ENCODE measurements at places on chromosomes 3 and 15.

GRCh38 chr3:8607234-8608040 lies 37.2 kb downstream of the SSUH2 start:
- H3K36me3 ChIP-seq, result no peaks in the 10 kb centered on the region
- peaks cover 3% of the 10 kb centered on the region for H3K27me3 ChIP-seq
- H3K27ac ChIP-seq, result no peak overlapping the region
- H3K4me1 ChIP-seq, result no peaks in the 10 kb centered on the region
- no peak for DNase-seq
- no peak overlapping the region for H3K4me3 ChIP-seq

- H3K4me3 ChIP-seq, result no peak overlapping the region
- peak; percentile 9 for DNase-seq
- H3K27ac ChIP-seq, result peak overlapping the region; percentile 54
Measured at GRCh38 chr3:101148001-101148400, 154.8 kb upstream of the ABI3BP start.

DNA sequence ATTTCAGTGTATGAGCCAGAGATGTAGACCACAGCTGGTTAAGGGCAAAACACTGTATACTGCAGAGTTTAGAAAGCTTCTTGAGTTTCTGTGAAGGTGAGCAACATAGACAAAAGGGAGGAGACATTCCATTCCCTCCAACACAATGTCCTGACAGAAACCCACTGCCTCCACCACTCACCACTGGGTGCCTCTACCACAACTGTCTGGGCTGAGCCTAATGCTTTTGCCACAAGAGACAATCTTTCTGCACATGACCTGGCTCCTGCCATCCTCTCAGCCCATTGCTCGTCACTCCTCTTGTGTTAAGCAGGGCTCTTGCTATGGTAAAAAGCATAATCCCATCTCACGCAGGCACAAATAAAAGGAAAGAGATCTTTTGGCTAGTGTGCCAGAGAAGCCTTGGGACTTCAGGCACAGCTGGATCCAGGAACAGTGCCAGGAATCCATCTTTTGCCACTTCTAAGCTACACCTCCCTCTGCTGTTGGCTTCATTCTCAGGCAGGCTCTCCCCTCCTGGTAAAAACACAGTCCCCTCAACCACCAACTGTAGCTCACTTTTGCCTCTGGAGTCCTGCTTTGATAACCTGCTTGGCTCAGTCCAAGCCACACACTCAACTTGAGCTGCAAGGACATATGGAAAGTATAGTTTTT lies 140.6 kb upstream of the PRR20G start:
- H3K27me3 ChIP-seq, result peaks cover 39% of the 10 kb centered on the region
- no peak for DNase-seq
- no peaks in the 10 kb centered on the region for H3K4me1 ChIP-seq
- no peak overlapping the region for H3K4me3 ChIP-seq
- no peak overlapping the region for H3K27ac ChIP-seq

GRCh38 chr3:14647976-14648955 lies 3.3 kb upstream of the CCDC174 start:
- peak overlapping the region; percentile 12 for H3K27ac ChIP-seq
- DNase-seq, result peak; percentile 43
- H3K4me3 ChIP-seq, result no peak overlapping the region
- H3K27me3 ChIP-seq, result peaks cover 9% of the 10 kb centered on the region

GRCh38 chr3:74281705-74282104 lies 332.8 kb downstream of the CNTN3 start:
- no peaks in the 10 kb centered on the region for H3K4me1 ChIP-seq
- no peaks in the 10 kb centered on the region for H3K36me3 ChIP-seq
- no peaks in the 10 kb centered on the region for H3K27me3 ChIP-seq
- no peak overlapping the region for H3K4me3 ChIP-seq
- DNase-seq, result no peak

- no peak for DNase-seq
- H3K4me3 ChIP-seq, result no peak overlapping the region
- H3K36me3 ChIP-seq, result no peaks in the 10 kb centered on the region
- no peak overlapping the region for H3K27ac ChIP-seq
- H3K27me3 ChIP-seq, result peaks cover 70% of the 10 kb centered on the region
Measured at GRCh38 chr15:99445272-99445850, 120.4 kb upstream of the MEF2A start.

DNA sequence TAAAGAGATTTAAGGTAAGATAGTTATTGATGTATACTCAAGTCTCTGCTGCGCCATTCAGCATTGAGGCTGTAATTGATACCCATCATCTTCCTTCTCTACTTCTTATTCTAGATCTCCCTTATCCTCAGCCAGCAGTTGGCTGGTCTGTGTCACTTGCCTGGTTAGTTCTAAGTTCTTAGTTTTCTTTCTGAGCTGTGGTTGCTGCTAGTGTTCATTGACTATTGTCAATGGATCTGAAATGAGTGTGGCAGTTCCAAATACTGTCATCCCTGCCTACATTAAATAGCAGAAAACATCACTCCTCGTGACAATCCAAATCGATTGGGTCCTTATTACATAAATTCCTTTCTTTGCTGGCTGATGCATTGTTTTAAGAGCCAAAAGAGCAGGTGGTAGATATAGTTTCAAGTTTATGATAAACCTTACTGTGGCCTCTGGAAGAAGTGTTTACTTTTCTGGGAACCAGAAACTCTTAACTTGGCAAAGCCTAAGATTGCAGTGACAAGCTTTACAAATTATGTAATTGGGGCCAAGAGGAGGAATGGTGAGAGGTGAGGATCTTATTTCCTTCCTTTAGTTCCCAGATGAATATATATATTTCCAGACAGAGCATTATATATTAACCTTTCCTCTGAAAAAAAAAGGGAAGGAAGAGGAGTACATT lies 168.0 kb downstream of the GMNC start:
- H3K4me1 ChIP-seq, result no peaks in the 10 kb centered on the region
- no peaks in the 10 kb centered on the region for H3K36me3 ChIP-seq
- H3K27me3 ChIP-seq, result no peaks in the 10 kb centered on the region
- no peak overlapping the region for H3K27ac ChIP-seq
- H3K4me3 ChIP-seq, result no peak overlapping the region
- no peak for DNase-seq

- H3K36me3 ChIP-seq, result no peaks in the 10 kb centered on the region
- no peak overlapping the region for H3K4me3 ChIP-seq
- H3K27ac ChIP-seq, result no peak overlapping the region
- no peaks in the 10 kb centered on the region for H3K27me3 ChIP-seq
- no peaks in the 10 kb centered on the region for H3K4me1 ChIP-seq
- no peak for DNase-seq
Measured at GRCh38 chr3:18284716-18285115, 140.4 kb downstream of the SATB1 start.

DNA sequence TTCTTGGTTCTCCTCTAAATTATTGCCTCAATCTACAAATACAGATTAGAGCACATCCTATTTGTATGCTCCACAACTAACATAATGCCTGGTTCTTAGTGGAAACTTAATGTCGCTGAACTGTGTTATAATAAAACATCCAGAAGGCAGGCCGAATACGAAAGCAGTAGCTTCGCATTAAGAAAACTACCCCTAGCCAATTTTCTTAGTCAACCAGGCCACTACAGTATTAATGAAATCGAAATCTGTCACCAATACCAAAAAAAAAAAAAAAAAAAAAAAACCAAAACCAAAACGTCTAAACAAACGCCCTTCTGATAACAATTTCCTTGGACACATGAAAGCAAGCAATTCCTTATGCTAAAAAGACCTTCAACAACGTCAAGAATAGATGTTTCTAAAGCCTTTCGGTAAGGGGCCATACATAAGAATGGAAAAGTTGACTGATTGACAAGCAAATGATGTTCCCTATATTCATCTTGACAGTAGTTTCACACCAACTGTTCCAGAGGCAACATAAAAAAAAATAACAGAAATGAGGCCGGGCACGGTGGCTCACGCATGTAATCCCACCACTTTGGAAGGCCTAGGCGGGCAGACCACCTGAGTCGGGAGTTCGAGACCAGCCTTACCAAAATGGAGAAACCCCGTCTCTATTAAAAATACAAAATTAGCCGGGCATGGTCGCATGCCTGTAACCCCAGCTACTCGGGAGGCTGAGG lies 1.3 kb downstream of the DENND6A start:
- peak overlapping the region; percentile 95 for H3K27ac ChIP-seq
- no peaks in the 10 kb centered on the region for H3K36me3 ChIP-seq
- H3K27me3 ChIP-seq, result no peaks in the 10 kb centered on the region
- peak; percentile 17 for DNase-seq
- peaks cover 4% of the 10 kb centered on the region for H3K4me1 ChIP-seq
- peak overlapping the region; percentile 73 for H3K4me3 ChIP-seq

DNA sequence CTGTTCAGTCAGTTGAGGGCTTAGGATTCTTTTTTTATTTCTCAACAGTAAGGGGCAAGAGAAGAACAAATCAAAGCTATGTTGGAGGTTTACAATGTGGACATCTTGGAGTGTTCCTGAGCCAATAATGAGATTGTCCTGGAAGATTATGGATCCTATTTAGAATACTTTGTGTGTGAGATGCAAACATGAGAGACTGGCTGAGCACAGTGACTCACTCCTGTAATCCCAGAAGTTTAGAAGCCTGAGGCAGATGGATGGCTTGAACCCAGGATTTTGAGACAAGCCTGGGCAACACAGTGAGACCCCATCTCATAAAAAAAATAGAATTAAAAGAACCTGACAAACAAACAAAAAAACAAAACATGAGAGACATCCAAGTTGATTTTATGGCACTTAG lies 351.6 kb downstream of the GAP43 start:
- H3K27me3 ChIP-seq, result no peaks in the 10 kb centered on the region
- no peak overlapping the region for H3K4me3 ChIP-seq
- H3K36me3 ChIP-seq, result no peaks in the 10 kb centered on the region
- peaks cover 6% of the 10 kb centered on the region for H3K4me1 ChIP-seq
- no peak overlapping the region for H3K27ac ChIP-seq

DNA sequence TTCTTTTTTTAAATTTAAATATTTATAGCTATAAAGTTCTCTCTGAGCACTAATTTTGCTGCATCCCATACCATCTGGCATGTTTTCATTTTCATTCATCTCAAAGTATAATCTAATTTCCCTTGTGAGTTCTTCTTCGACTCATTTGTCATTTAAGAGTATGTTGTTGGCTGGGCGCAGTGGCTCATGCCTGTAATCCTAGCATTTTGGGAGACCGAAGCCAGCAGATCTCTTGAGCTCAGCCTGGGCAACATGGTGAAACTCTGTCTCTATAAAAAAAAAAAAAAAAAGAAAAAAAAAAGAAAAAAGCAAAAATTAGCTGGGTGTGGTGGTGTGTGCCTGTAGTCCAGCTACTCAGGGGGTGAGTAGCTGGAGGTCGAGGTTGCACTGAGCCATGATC lies 34.8 kb downstream of the MAP1A start:
- H3K27ac ChIP-seq, result no peak overlapping the region
- H3K27me3 ChIP-seq, result no peaks in the 10 kb centered on the region
- H3K4me1 ChIP-seq, result no peaks in the 10 kb centered on the region
- H3K36me3 ChIP-seq, result peaks cover 5% of the 10 kb centered on the region
- no peak for DNase-seq
- H3K4me3 ChIP-seq, result no peak overlapping the region

DNA sequence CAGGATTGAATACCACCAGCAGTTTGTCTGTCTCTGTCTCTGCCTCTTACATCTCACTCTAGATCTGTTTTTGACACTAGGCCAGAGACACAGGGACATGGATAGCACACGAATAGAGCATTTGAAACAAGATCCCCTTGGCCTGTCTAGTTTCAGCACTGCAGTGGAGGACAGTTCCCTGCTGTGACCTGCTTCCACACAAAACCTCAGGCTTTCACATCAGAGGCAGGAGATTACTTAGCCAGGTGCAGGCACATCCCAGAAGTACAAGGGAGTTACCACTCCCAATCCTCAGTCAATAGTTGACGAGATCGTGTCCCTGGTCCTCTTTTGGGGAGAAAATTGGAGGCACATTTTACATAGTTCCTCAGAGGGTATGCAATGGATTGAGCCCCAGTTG lies 34.0 kb upstream of the CCK start:
- no peak overlapping the region for H3K4me3 ChIP-seq
- no peaks in the 10 kb centered on the region for H3K36me3 ChIP-seq
- H3K27me3 ChIP-seq, result no peaks in the 10 kb centered on the region
- no peaks in the 10 kb centered on the region for H3K4me1 ChIP-seq

DNA sequence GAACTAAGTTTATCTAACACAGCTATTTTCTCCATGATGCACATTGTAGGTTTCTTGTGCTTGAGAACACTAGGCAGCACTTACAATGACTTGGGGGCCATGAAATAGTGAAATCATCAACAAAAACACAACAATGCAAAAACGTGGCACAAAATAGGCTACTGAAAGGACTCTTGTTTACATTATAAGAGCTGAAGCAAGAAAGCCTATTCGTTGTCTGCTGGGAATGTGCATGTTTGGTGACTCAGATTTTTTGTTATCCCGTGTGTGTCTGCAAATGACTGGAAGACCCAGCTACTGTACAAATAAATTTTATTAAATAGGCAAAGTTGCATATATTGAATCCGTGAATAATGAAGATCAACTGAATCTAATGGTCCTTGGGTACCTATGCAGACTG lies 85.0 kb downstream of the TCF12 start:
- H3K27ac ChIP-seq, result no peak overlapping the region
- H3K4me1 ChIP-seq, result no peaks in the 10 kb centered on the region
- no peak for DNase-seq
- no peak overlapping the region for H3K4me3 ChIP-seq
- peaks cover 12% of the 10 kb centered on the region for H3K36me3 ChIP-seq

DNA sequence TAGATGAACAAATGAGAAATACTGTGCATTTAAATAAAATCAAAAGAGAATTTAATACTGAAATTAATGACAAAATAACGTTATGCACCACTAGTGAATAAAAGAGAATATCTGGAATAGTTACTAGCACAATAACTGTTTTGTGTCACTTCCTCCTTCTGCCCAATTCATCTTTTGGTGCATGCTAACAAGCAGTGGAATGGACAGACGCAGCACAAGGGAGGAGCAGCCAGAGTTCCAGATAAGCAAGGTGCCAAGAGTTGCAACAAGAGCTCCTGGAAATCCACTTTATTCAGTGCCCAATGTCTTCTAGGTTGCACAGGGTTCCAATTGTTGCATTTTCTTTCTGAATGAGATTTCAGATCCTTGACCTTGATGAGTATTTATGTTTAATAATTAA lies 66.5 kb upstream of the PLXND1 start:
- H3K36me3 ChIP-seq, result no peaks in the 10 kb centered on the region
- H3K4me3 ChIP-seq, result no peak overlapping the region
- no peaks in the 10 kb centered on the region for H3K4me1 ChIP-seq
- DNase-seq, result peak; percentile 13
- H3K27me3 ChIP-seq, result no peaks in the 10 kb centered on the region

GRCh38 chr15:60788692-60789103 lies 309.8 kb upstream of the ICE2 start:
- H3K4me3 ChIP-seq, result no peak overlapping the region
- DNase-seq, result no peak
- no peaks in the 10 kb centered on the region for H3K4me1 ChIP-seq
- no peaks in the 10 kb centered on the region for H3K36me3 ChIP-seq
- H3K27me3 ChIP-seq, result peaks cover 5% of the 10 kb centered on the region

- no peak overlapping the region for H3K4me3 ChIP-seq
- H3K27me3 ChIP-seq, result no peaks in the 10 kb centered on the region
- no peak for DNase-seq
- no peaks in the 10 kb centered on the region for H3K4me1 ChIP-seq
- H3K36me3 ChIP-seq, result no peaks in the 10 kb centered on the region
Measured at GRCh38 chr15:90586948-90587347, 57.2 kb downstream of the CRTC3 start.

GRCh38 chr3:105223815-105224214 lies 142.9 kb upstream of the ALCAM start:
- H3K27ac ChIP-seq, result no peak overlapping the region
- no peaks in the 10 kb centered on the region for H3K36me3 ChIP-seq
- H3K27me3 ChIP-seq, result no peaks in the 10 kb centered on the region
- no peak for DNase-seq
- no peaks in the 10 kb centered on the region for H3K4me1 ChIP-seq

All from K562 (cell line).